ENCODE measurements at places on chromosomes 4 and X. TPM values are rescaled to one million over a fixed set of nuclear protein-coding genes. Genes with fewer than 3 reads are reported as not detected.

Gene HPGD
- 60.2 TPM for polyA plus RNA-seq

Gene CDKL5
- polyA plus RNA-seq = 18.1 TPM

Gene OPN1MW3
- not detected for polyA plus RNA-seq

Gene DAPP1
- polyA plus RNA-seq = 0.99 TPM

DNA sequence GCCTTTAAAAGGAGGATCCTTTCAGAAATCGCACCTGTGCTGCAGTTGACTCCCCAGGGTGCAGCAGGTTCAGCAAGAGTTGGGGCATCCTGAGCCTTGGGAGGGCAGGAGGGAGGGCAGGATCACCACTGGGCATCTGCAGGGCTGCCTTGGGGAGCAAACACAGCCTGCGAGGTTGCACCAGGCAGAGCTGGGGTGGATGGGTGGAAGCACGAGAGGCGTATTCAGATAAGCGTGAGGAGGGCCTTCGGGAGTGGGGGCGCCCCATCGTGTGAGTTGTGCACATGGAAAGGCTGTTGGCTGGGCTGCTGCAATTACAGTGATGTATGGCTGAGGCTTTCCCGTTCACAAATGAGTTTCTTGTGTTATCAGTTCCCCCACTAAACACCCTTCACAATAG, 55.5 kb downstream of the PSAPL1 start:
- no peak for DNase-seq

DNA sequence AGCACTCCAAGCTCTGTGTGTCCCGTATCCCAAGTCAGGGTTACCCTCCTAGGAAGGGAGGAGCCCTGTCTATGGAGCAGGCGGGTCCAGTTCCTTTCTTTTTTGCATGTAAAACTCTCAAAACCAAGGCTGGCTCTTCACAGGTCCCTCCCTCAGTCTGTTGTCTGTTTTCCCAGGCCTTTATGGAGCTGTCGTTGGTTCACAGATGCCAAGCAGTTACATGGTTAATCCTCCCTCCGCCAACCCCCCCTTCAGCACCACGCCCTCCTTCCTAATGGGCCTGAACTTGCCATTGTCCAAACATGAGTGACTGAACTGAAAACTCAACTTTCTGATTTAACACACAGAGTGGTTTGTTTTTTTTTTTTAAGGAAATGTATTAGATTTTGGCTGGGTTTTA, 148.3 kb downstream of the STOX2 start:
- DNase-seq = no peak

- no peak for DNase-seq
These were observed 25.5 kb downstream of the INTS12 start for GRCh38 chr4:105683038-105683437.

DNA sequence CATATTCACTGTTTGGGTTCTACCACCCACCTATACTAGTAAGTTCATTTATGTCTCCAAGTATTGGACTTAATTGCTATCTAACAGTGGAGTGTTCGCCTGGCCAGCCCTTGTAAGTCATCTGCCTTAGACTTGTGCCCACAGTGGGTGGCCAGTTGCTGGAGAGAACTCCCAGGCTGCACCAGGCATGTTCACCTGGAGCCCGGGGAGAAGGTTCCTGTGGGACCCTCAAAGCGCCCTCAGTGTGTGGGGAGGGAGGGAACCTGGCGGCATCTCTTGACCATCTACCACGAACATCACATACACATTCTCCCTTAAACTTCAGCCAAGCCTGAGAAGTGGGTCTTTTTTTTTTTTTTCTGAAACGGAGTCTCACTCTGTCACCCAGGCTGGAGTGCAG, 138.1 kb downstream of the CPZ start:
- DNase-seq = no peak

DNA sequence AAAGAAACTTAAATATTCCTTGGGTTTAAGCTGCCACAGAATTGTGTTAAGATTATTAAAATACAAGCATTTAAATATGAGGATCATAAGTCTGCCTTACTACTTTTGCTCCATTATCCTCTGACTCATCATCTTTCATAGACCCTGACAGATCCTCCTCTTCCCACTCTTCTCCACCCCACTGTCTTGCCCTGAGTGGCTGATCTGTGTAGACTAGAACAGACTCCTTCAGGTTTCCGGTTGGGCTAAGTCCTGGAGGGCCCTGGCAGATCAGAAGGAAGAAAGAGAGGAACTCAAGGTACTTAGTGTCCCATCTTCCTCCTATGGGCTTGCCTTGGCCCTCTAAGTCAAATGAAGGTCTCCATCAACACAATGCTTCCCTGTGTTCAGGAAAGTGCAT, 30.7 kb downstream of the PALLD start:
- no peak for DNase-seq

- DNase-seq = no peak
These were observed 995 bp upstream of the NFXL1 start for GRCh38 chr4:47915378-47915777.

Measured in left renal cortex interstitium (tissue), 4 donors.